Stimulated activated CD8-positive, alpha-beta memory T cell treated with anti-CD3 and anti-CD28 coated beads, Interleukin-15, amount 100 ng/mL, for 24 hours (primary cell): ENCODE measurements at places on chromosomes 2 and 18.

DNA sequence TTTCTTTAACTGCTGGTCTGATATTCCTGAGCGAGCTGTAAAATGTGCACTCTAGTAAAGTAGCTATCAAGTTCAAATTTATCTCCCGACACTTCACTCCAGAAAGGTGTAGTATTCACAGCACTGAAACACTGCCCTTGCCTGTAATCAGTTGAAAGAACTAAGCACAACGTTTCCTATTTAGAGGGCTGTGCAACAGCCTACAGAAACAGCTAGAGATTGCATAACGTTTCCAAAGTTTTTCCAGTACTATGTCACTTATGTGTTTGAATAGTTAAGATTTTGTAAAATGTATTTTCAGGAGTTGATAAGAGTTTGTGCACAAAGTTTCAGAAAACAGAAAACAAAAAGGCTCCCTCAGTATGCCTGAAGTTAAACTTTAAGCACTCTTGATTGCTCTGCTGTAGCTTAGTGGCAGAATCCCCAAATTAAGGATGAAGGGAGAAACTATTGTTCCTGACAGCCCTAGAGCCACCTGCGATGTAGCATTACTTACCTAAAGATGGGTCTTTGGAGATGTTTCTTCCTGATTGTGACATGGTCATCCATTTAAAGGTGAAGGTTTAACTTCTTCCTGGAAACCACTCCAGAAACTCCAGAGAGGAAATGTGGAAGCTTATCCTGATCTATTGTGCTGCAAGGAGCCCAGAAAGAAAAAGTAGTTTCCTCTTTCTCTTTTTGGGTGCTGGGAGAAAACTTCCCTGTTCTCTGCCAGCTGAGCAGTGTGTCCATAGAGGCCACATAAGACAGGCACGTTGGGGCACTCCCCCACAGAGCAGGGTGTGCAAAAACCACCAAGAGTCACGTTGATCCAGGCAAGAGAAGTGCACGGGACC, 536 bp downstream of the PDE1A start:
- no peak for DNase-seq

- no peak for DNase-seq
Measured at GRCh38 chr2:62768615-62769014, 63.1 kb downstream of the EHBP1 start.

DNA sequence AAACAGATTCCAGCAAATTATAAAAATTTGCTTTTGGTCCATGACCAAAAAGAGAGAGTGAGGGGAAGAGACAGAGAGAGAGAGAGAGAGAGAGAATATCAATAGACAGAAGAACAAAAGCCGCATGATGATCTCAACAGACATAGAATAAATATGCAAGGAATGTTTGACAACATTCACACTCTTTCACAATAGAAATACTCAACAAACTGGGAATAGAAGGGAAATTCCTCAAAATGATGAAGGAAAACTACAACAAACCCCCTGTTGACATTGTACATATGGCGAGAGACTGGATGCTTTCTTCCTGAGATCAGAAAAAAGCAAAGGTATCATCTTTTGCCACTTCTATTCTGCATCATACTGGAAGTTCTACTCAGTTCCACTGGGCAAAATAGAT, 309.7 kb downstream of the RAD51AP2 start:
- no peak for DNase-seq

GRCh38 chr18:10245031-10245845, 209.2 kb upstream of the APCDD1 start:
- DNase-seq: no peak

DNA sequence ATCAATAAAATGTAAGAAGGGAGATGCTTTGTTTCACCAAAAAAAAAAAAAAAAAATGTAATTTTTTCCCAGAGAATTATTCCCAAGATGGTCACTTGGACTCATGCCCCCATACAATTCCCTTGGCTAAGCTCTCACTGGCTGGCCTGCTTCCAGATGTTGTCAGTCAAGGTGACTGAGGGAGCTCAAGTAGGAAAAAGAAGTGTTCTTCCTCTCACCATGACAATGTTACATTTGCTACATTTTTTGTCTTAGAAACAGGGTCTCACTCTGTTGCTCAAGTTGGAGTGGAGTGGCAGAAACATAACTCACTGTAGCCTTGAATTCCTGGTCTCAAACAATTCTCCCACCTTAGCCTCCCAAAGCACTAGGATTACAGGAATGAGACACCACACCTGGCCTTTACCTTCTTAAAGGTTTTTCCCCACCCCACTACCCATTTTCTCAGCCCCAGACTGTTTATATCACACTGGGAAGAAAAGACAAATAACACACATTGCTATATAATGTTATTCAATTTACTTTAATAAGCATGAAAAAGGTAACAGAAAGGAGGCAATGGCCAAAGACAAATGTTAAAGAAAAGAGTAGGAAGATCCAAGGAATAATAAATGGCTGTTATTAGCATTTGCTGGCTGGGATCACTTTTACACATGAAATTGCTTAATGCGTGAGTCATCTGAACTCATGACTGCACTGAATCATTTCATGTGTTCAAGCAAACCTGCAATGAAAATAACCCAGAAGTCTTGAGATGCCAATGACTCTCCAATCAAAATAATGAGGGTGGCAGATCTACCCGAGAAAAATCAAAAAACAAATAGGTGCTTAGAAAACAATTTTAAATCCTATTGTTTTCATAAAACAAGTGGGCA, 45.2 kb downstream of the ACVR1 start:
- no peak for DNase-seq

DNA sequence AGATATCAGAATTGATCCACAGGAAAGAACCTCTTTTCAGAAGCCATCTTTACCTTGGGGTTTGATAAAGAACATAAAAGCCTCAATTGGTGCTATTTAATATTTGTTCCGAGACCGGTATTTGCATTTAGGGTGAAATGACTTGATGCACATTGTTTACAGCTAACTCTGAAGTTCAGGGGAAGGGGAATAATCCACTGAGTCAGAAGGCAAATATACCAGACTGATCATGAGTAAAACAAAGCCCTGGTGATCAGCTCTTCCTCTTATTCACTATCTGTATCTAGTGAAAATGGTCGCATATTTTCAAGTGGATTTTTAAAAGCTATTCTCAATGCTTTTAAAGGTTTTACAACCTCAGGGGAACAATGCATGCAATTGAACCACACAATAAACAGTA, 53.0 kb upstream of the ATP8B1 start:
- DNase-seq: no peak

DNA sequence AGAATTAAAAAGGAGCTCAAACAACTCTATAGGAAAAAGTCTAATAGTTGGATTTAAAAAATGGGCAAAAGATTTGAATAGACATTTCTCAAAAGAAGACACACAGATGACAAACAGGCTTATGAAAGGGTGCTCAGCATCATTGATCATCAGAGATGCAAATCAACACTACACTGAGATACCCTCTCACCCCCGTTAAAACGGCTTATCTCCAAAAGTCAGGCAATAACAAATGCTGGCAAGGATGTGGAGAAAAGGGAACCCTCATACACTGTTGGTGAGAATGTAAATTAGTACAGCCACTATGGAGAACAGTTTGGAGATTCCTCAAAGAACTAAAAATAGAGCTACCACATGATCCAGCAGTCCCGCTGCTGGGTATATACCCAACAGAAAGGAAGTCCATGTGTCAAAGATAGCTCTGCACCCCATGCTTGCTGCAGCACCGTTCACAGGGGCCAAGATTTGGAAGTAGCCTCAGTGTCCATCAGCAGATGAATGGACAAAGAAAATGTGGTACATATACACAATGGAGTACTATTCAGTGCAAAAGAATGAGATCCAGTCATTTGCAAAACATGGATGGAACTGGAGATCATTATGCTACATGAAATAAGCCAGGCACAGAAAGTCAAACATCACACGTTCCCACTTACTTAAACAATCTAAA, 46.7 kb upstream of the B3GNT7 start:
- no peak for DNase-seq

DNA sequence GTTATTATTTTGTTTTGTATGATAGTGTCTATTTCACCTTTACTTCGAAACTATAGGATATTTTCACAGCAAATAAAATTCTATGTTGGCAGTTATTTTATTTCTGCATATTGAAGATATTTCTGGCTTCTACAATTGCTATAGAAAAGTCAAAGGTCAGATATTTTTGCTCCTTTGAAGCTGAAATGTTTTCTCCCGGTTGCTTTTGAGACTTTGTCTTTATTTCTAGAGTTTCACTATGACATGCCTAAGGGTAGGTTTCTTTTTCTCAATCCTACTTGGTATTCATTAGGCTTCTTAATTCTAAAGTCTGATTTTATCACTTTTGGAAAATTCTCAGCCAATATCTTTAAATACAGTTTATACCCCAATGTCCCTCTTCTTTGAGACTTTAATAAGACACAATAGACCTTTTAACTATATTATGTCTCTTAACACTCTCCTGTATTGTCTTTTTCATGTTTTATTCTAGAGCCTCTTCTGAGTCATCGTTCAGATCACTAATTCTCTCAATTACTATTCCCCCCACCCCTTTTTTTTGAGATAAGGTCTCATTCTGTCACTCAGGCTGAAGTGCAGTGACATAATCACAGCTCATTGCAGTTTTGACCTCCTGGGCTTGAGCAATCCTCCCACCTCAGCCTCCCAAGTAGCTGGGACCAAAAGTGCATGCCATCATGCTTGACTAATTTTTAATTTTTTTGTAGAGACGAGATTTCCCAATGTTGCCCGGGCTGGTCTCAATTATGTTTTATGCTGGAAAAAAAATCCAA, 50.5 kb downstream of the USP37 start:
- DNase-seq: no peak
